ENCODE measurements at places on chromosomes 7 and 10.

DNA sequence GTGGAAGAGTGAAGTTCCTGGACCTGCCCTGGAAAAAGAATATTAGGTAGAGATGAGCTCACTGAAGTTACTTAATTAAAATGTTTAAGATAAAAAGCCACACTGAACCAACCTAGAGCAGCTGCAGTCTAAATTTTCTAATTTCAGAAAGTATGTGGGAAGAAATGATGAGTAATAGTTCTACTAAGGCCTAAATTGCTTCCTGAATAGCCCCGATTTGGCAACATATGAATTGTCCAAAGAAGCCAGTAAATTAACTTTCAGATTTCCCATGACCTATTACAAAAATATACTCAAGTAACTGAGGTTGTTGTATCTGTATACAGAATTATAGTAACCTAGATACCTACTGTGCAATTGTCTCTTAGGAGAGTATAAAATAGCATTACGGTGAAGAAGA is 312.6 kb downstream of the IPMK start:
- no peak for DNase-seq

DNA sequence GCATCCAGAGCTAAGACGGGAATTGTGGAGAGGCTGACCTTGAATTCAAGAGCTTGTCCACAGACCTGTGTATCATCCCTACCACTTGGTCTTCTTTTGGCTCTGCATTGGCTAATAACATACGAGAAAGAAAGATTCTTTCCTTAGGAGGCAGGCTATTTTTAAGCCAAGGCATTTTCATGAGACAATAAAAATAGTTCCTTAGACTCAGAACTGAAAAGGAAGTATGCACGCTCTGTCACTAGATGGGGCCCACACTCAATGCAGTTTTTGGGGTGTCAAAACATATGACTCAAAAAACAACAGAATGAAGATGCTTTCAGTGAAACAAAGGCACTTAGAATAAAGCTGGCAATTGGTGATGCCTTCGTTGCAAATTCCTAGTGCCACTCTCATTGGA is 265.9 kb upstream of the DGKB start:
- DNase-seq = no peak

GRCh38 chr7:66356277-66356721 is 151.2 kb downstream of the TPST1 start:
- no peak for DNase-seq

- DNase-seq = no peak
Measured at GRCh38 chr10:36278176-36278575, 636.1 kb upstream of the FZD8 start.

DNA sequence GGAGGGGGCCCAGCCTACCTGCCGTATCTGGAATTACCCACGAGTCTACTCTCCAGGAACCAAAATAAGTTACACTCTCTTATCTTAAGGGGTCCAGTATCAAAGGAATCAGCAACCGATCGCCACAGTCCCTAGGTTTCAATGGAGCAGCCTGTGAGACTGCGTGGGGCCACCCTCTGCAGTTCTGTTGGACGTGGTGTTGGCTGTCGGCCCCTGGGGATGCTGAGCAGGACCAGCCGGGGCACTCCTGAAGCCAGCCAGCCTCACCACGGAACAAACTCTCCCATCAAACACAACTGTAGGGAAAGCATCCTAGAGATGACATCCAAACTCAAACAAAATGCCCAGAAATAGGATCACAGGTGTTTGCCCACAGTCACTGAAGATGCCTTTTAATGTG is 25.5 kb upstream of the ABLIM1 start:
- DNase-seq = no peak

DNA sequence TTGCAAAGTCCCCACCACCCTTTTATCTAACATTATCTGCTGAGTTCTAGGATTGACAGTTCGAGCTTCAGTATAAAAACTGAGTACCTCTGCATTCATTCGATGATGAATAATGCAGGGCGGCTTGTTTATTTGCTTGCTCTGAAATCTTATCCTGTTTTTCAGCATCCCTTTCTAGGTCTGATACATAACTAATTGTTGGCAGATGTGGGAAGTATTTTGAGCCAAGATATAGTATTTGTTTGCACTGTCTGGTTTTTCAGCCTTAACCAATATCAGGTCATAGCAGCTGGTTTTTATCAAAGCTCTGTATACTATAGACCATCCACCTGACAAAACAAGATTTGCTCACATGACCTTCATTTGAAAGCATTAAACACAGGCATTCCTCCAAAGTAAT is 161.4 kb downstream of the TFEC start:
- no peak for DNase-seq

Data from 8988T (cell line).